ENCODE measurements at places on chromosomes 7 and 10.

DNA sequence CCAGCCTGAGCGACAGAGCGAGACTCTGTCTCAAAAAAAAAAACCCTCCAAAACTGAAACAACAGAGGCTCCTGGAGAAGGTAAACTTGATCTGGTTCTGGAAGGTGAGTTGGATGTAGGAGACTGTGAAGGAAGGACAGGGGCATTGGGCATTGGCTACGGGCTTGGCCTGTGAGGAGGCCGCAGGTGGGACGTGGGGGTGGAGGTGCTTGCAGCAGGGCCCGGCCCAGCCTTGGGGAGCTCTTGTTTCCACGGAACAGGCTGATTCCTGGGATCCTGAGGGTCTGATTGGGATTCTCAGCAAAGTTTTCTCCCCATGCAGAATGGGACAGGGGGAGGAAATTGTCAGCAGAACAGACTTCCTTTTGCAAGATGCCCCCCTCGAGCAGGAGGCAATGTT, 30.6 kb downstream of the IL15RA start:
- no peak for DNase-seq

GRCh38 chr7:127755965-127756364, 104.0 kb downstream of the SND1 start:
- no peak for DNase-seq

DNA sequence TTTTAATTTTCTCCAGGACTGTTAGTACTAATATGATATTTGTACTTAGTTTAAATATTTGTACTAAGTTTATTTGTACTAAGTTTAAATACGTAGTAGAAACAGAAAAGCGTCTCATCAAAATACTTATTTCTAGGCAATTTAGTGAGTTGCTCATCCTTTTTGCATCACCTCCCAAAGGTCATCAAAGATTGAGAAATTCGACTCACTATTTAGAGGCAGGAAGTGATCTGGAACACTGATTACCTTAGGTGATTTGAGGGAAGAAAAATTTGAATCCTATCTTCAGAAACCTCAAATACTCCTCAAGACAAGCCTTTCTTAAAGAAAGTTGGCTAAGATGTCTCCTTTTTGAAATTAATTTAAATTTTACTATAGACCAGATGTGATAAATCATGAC, 14.5 kb downstream of the WNT16 start:
- DNase-seq = no peak

DNA sequence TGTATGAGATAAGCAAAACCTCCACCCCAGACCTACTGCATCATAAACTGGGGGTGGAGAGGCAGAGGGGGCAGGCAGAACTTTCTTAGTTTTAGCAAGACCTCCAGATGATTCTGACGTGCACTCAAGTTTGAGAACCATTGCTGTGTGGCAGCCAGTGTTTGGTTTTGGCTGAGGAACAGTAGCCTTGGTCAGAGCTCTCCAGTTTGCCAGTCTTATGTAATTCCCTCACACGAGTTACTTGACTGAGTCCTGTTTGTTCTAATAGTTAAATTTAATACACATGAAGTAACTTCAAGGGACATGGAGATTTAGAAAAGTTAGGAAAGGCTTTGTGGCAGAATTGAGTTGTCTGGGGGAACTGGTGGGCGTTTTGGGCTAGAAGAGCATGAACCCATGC, 38.5 kb downstream of the GARS1 start:
- DNase-seq = no peak

Data from AG08395 (cell line).